ENCODE measurements at places on chromosomes 1 and 21.
A peak's percentile ranks its signal among the peaks of the same experiment; 100 is the strongest.

DNA sequence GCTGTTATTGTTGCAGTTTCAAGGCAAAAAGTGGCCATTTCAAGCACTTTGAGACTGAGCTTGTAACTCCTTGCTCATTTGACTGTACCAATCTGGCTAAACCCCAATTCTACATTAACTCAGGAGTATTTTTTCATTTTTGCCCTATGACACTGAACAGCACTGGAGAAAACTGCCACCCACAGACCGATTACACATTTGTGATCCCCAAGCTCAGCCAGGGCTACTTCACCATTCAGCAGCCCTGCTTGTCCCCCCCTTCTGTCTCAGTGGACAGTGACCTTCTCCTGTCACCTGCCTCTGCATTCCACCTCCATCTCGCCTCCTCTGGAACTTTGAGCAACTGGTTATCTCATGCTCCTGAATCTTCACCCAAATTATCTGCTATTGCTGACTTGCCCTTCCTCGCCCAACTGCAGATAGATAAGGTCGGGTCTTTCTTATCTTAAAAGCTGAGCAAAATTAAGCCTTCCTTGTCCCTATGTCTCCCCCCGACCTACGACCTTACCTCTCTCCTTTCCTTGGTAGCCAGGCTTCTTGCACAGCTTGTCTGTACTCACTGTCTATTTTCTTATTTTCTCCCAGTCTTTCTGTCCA lies 25.3 kb downstream of the SPATA46 start:
- DNase-seq: no peak

DNA sequence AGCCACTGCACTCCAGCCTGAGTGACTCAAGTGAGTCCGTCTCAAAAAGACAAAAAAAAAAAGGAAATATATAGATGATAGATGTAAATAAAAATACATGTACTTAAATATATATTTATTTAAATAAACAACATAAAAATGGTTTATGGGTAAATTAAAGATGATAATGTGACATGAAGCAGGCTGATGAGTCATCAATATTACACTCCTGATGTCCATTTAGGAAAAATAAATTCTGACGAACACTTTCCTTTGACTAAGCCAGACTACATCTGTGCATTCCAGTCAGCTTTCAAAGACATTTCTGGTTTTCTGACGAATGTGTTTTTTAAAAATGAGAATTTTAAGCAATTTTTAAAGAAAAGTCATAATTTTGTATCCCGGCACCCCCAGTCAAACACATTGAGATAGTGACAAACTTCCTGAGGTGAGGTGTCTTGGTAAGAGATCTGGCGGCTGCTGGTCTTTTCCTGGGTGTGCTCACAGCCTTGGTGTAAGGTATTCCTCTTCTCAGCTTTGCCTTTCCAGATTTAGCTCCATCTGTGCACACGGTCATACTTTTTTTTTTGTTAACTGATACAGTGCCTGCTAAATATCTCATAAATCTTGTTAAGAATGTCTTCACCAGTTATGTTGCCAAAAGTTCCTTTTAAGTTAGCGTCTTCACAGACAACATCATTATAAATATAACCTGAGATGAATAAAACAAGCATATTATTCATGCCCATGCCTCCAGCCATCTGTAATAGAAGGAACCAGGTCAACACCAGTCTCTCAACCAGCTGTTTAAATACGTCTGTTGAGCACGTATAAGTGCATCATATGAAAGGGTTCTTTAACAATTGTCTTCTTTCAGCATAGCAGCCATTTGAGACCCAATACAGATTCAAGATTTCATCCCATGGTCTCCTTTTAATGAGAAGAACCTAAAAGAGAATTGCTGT lies 214.5 kb upstream of the PLD5 start:
- DNase-seq: no peak

DNA sequence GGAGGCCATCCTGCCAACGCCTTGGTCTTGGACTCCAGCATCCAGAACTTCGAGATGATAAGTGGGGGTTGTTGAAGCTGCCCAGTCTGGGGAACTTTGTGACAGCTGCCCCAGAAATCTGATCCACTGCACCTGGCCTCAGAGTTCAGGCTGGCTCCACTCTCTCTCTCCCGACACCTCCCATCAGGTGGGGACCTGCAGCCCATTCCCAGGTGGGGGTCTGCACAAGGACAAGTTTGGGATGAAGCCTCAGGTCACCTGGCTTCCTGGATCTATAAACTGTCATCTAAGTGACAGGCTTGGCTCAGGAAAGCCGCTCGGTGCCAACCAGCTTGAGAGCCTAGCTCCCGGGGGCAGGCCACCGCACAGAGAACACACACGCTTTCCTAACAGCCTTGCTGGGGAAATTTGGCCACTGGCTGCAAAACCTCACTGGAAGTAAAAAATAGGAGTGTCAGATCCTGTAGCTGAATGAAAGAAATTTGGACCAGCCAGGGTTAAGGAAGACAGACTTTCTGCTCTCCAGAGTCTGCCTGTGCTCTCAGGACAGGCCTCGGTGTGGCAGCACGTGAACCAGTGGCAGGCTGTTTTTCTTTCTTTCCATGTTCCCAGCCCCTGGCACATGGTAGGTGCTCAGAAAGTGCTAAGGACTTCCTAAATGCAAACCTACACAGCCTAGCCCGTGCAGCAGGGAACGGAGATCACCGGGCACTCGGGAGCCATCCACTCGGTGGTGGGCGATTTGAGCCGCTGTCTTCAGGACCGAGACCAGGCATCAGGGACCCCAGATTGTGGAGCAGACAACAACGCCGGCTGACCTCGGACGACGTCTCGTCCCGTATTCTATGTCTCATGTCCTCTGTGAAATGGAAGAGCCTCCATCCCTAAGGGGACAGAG lies 42.6 kb upstream of the LBR start:
- peak; percentile 39 for DNase-seq

DNA sequence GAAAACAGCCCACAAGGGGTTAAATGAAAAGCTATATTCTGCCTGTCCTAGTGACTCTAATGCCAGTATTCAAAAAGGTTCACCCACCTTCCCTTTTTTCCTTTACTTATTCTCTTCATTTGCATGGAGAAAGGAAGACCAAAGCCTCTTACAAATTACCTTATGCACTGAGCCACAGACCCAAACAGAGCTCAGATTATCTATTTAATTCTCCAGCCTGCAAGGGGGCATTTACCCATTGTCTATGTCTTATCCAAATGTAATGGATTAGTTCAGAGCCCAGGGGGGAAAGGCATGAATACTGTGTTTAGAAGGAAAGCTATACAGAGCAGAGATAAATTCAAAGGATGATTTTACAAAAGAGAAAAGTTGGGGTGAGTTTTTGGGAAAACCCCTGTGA lies 388.5 kb downstream of the OMA1 start:
- no peak for DNase-seq

DNA sequence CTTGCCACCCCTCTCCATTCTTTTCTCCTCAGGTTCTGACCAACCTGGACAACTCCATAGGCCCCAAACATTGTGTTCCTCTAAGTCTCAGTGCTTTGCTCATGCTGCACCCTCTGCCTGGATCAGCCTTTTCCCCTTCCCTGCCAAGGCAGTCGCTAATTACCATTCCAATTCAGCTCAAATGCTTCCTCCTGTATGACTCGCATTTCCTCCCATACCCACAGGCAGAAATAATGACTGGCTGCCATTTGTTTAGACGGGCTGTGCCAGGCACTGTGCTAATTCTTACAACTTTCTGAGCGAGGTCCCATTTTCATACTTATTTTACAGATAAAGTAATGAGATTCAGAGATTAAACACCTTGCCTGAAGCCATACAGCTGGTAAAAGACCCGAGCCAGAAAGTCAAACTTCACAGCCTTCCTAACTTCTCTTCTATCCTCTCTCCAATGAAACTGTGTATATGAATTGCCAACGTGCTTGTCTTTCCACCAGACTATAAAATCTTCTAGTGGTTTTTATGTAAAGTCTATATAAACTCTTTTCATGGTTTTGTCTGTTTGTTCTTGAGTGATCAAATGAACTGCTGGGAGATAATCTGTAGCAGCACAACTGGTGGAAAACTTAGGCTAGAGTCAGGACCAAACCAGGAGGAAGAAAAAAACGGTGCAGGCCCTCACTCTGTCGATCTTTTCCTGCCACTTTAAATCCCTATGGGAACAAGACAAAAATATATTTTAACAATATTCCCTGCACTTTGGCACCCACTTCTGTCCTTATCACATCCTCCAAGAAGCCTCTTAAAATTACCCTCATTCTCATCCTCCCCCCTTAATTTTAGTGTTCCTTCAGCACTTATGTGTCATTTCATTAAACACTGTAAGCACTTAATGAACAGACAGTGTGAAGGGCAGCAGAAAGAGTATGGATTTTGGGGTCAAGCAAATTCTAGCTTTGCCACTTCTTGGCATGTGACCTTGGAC lies 33.7 kb downstream of the RAB3B start:
- DNase-seq: no peak

DNA sequence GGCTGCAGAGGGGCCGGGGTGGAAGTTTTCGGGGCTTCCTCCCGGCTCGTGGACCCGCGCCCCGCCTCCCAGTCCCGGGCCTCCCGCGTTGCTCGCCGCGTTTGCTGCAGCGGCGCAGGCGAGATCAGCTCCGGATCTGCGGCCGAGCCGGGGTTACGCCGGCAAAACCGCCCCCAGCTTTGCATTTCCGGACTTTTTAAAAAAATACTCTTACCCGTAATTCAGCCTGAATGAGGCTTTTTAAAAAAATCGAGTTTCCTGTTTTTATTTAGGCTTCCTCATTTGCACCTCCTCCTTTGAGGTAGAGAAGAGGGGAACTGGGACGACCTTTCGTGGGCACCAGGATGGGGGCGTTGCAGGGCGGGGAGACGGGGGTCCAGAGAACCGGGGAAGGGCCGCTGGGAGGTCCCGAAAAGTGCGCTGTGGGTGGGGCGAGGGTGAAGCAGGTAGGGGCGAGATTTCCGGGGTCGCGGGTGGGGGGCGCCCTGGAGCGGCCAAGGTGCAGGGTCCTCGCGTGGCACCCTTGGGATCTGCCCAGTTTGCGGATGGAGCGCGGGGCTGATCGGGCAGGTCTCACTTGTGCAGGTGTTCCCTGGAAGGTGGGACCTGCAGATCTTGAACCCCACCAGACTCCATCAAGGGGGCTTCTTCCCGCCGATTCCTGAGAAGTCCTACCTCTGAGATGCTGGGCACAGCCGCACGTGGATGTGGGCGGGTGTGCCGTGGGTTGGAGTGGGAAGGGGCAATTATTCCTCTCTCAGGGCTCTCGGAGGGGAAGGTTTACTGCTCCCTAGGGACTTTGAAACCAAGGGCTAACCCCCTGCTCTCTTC lies 1.1 kb downstream of the PIK3CD start:
- peak; percentile 52 for DNase-seq

- no peak for DNase-seq
Measured at GRCh38 chr1:206560007-206560716, 52.1 kb downstream of the EIF2D start.

GRCh38 chr1:151539321-151540020 lies 638 bp upstream of the TUFT1 start:
- peak; percentile 75 for DNase-seq

DNA sequence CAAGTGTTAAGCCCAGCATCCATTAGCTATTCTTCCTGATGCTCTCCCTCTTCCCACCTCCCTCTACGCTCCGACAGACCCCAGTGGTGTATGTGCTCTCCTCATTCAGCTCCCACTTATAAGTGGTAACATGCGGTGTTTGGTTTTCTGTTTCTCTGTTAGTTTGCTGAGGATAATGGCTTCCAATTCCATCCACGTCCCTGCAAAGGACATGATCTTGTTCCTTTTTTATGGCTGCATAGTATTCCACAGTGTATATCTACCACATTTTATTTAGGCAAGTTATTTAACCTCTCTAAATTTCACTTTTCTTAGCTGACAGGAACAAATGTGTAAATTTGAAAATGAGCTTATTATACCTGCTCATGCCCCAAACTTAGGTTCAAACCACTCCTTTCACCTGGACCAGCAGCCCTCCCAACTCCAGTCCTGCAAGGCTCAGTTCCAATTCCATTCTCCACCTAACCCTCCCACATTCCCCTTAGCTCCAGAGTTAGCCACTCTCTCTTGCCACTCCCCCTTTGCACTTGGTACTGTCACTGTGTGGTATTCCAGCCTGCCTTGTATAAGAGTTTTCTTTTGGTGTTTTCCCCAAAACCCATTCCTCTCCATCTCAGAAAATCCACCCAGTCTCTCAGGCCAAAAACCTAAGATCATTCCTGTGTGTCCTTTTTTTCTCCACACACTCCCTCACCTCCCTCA lies 1.7 kb upstream of the PEF1 start:
- no peak for DNase-seq

DNA sequence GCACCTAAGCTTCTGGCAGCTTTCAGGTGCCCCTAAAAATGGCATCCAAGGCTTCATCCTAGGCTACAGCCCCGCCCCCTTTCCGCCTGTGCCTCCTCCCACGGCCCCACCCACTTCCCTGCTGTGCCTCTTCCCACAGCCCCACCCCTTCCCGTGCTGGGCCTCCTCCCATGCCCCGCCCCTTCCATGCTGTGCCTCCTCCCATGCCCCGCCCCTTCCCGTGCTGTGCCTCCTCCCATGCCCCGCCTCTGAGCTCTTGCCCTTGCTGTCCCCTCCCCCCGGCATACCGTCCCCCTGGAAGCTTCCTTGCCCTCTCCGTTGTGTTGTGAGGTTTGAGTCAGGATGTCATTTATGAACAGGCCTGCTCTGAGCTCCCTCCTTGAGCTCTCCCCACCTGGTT lies 228.5 kb upstream of the AJAP1 start:
- DNase-seq: no peak

DNA sequence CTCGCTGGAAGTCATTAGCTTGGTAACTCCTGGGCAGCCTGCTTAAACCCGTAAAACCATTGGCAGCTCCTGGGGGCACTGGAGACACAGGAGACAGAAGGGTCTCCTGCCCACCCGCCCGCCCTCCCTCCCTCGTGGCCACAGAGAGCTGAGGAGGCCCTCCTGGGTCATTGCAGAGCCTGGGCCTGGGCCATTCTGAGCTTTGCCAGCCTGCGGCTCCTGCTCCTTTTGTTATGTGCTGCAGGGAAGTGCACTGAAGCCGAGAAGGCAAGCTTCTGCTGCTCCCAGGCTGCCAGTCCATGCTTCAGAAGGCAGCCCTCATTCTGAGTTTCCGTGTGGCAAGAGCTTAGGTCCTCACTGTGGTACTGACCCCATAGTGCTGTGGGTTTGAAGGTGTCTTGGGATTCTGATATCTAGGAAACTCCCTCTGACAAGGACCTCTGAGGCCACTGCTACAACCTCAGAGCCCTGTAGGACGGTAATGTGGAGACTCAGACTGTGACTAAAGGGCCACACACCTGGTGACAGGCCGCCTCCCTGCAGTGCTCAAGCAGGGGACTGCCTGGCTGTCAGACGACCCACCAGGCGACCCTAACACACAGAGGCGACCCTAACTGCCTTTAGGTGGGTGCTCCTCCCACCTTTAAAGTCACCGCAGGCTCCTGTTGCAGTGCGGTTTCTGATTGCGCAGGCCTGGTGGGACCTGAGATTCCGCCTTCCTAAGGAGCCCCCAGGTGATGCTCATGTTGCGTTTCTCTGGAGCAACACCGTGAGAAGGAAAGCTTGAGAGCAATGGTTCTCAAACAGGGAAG lies 118.7 kb downstream of the IER5 start:
- DNase-seq: no peak

DNA sequence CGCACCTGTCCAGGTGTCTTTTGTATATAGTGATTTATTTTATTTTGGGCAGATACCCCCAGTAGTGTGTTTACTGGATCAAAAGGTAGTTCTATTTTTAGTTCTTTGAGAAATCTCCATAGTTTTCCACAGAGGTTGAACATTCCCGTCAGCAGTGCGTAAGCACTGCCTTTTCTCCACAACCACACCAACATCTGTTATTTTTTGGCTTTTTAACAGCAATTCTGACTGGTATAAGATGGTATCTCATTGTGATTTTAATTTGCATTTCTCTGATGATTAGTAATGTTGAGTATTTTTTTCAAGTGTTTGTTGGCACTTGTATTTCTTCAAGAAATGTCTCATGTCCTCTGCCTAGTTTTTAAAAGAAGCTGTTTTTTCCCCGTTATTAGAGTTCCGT lies 39.2 kb downstream of the FOXJ3 start:
- DNase-seq: no peak

- peak; percentile 88 for DNase-seq
Measured at GRCh38 chr1:41496080-41497055, 11.9 kb upstream of the EDN2 start.

Measured in right forelimb (tissue), 1 donor.